Stimulated activated CD4-positive, alpha-beta T cell treated with anti-CD3 and anti-CD28 coated beads, TNF-alpha, amount 100 ng/mL, for 1 hour (primary cell): ENCODE measurements at places on chromosomes 6 and 20.

- no peak for DNase-seq
These were observed 381 bp upstream of the PEX7 start for GRCh38 chr6:136822046-136822375.

DNA sequence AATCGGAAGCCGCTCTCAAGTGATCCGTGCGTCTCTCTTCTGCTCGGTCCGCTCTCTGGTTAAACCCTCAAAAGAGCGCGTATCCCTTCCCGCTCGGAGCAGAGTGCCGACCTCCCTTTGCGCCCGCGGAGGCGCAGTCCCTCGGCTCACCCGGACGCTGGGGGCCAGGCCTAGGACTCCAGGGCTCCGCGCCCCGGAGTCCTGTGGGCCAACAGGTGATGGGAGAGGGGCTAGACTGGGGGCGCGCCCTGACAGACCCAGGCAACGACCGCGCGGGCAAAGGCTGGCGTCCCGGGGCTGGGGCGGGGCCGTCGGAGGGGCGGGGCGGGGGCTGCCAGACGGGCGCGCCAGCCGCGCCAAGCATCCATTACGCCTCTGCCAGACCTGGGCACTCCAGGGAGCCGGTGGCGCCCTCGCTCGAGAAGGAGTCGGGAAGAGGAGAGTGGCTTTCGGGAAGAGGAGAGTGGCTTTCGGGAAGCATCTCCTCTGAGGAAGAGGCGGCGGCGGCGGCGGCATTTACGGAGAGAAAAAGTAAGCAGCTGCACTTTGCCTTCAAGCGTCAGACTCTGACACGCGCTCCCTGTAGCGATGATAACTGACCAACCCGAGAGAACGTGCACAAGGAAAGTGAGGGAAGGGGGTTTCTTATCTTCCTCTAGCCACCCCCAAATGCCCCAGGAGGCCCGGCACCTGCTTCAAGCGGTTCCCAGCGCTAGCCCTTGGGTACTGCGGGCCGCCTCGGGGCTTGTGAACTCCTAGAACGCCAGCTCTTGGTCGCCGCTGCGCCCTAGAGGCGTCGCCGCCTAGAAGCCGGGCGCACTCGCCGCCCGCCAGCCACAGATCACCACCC lies 2.6 kb downstream of the EPHA7 start:
- no peak for DNase-seq

DNA sequence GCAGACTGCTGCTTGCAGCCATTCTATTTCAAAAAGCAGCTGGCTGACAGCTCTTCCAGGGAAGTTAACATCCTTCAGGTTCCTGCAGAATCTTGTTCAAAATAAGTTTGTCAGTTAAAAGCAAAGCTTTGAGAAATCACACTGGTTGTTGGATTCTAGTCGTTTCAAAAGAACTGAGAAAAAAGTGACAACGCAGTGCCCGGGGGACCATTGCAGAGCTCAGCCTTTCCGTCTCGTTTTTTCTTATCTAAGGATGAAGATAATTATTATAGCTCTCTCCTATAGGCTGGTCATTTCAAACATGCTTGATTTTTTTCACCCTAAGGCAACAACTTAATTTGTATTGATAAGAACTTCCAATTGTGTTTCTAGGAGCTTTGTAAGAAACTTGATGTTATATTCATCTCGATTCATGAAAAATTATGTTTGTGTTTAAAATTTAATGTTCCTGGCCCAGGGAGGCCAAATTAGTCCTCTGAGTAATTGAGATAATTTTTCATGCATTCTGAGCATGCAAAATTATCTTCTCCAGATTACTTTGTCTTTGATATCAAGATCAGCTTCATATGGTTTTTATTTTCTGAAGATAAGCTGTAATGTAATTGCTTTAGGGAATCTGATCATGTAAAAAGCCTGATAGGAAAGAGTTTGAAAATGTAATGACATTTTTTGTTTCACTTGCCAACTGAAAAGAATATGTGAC lies 58.4 kb downstream of the SNAP25 start:
- no peak for DNase-seq

DNA sequence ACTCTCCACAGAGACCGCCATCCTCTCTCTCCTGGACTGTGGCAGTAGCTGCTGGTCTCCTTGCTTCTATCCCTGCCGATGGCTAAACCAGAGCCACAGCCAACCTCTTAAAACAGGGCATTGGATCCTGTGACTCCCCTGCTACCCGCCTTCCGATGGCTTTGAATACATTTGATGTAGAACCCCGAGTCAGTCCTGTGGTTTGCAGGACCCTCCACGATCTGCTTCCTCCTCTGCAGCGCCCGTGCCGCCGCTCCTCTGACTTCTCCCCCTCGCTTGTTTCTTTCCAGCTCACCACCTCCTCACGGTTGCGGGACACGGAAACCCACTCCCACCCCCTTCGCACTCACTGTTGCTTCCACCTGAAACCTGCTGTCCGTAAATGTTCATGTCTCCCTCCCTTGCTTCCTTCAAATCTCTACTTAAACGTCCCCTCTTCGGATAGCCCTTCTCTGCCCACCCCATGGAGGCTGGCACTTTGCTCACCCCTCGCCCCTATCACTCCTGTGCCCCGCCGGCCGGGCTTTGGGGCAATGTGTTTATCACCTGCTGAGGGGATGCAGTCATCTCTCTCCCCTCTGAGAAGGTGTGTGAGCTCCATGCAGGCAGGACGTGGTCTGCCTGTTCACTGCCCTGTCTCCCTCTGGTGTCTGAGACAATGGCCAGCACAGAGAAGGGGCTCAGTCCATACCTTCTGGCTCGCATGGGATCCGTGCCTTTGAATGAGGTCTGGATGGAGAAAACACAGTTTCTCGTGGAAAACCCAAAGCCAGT lies 67.8 kb downstream of the GFOD1 start:
- DNase-seq: no peak

DNA sequence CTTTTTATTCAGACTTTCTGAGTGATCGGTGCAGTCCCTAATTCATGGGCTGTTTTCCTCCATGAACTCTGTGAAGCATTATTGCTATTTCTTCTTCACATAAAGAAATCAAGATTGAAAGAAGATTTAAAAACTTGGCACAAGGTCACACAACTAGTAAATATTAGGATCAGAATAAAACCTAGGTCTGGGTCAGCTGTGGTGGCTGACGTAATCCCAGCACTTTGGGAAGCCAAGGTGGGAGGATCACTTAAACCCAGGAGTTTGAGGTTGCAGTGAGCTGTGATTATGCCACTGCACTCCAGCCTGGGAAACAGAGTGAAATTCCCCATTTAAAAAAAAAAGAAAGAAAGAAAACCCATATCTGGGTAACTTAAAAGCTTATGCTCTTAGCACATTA lies 1.4 kb downstream of the ZSCAN9 start:
- no peak for DNase-seq

DNA sequence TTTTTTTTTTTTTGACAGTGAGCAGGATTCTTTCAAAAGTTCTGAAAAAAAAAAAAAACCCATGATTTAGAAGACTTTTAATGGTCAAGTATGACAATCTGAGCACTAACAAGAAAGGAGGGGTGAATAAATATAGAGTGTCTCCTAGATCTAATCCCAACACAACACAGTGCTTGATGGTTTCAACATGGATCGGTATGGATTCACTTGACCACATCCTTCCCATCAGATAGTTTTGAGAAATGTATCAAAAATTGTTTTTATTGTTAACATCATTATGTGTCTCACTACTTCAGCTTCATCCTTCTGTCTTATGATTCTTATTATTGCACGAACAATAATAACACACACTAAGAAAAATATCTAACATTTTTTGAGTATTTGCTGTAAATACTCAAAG lies 21.0 kb downstream of the KIF13A start:
- no peak for DNase-seq

DNA sequence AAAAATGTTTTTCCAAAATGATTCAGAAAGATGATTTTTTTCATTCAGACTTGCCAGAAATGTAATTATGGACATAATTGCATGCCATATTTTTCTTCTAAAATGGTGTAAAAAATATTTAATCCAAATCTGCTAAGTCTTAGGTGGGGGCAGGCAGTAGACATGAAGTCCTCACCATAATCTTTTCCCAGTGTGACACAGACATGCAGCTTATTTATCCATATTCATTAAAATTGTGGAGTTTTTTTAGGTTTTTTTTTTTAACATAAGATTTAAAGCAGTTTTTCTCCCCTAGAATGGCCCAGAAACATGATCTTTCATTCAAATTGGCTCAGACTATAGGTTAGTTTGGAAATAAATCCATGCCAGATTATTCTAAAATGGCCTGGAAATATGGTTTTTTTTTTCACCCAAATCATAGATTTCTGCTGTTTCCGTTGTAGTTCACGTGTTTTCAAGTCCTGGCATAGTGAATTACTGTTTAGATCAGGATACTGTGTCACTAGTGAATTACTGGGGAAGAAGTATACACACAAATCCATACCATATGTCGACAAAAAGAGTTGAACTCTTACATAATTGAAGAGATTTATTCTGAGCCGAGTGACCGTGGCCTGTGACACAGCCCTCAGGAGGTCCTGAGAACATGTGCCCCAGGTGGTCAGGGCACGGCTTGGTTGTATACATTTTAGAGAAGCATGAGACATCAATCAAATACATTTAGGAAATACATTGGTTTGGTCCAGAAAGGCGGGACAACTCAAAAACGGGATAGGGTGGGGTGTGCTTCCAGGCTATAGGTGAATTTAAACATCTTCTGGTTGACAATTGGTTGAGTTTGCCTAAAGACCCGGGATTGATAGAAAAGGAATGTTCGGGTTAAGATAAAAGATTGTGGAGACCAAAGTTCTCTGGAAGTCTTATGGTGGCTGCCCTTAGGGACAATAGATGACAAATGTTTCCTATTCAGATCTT lies 33.9 kb downstream of the ZNF133 start:
- no peak for DNase-seq

- DNase-seq: no peak
These were observed 21.9 kb upstream of the CST4 start for GRCh38 chr20:23710771-23711170.

GRCh38 chr20:41616228-41616627 lies 1.9 kb downstream of the CHD6 start:
- no peak for DNase-seq

DNA sequence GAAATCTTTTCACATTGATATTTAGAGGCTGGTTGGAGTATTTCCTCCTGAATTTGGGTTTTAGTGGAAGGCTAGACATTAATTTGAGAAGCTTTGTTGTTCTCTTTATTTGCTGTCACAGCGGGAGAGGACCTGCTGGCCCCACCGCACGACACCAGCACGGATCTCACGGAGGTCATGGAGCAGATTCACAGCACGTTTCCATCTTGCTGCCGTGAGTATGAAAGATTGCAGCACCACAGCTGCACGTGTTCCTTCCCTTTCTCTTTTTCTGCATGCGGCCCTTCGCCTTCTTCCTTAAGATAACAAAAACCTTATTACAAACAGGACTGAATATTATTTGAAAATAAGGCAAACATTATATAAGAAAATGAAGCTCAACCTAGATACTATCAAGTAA lies 555.5 kb downstream of the UTRN start:
- no peak for DNase-seq
